Stimulated activated naive CD4-positive, alpha-beta T cell treated with Interleukin-2 at 50 U/mL for 16 hours (primary cell): ENCODE measurements at places on chromosomes 3 and 15.
A peak's percentile ranks its signal among the peaks of the same experiment; 100 is the strongest.

DNA sequence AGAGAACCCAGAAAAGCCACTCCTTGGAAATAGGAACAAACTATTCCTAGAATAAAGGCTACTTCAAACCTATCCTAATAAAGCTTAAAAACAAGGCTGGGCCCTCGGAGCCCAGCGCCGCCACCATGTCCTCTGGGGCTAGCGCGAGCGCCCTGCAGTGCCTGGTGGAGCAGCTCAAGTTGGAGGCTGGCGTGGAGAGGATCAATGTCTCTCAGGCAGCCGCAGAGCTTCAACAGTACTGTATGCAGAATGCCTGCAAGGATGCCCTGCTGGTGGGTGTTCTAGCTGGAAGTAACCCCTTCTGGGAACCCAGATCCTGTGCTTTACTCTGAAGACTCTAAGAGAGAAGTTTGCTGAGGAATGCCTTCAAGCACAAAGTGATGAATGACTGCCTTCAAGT, 63.2 kb downstream of the ADAM10 start:
- DNase-seq, result no peak

DNA sequence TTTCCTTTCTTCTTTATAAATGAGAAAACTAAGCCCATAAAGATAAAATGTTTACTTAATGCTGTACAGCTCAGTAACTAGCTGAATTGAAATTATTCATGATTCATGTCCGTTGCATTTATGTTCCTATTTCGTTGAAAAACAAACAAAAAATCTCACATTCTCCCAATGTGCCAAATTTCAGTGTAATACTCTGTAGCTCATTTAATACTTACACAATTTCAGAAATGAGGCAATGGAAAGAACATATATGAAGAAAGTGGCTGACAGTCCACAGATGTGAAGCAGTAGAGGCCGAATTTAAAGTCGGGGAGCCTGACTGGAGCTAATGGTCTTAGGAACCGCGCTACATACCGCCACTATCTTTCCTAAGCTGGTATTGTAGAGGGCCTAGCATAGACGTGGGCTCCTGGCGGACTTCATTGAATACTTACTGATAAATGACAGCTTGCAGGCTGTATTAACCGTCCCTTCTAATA, 651 bp downstream of the PLSCR2 start:
- no peak for DNase-seq

DNA sequence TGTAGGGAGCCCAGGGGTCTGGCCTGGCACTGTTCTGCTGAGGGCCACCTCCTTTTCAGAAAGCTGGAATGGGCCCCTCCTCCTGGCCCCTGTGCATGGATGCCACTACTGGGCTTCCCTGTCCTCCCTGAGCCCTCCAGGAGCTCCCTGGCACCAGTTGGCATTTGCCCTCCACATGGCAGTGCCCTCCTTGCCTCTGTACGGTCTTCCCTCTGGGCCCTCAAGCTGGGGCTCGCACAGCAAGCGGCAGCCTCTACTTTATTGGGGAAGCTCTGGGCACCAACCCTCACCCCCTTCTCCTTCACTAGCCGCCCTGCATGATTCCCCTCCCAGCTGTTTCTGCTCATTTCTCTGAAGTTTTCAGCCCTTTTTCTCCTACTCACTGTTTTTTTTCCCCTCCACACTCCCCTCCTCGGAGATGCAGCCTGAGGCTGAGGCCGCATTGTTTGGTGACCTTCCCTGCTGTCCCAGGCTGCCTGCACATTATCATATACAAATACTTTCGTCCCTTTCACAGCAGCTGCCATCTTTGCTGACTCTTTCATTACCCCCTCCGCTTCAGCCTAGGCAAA, 127.3 kb downstream of the EEFSEC start:
- DNase-seq, result no peak

GRCh38 chr3:191397771-191398170, 63.2 kb upstream of the PYDC2 start:
- no peak for DNase-seq

DNA sequence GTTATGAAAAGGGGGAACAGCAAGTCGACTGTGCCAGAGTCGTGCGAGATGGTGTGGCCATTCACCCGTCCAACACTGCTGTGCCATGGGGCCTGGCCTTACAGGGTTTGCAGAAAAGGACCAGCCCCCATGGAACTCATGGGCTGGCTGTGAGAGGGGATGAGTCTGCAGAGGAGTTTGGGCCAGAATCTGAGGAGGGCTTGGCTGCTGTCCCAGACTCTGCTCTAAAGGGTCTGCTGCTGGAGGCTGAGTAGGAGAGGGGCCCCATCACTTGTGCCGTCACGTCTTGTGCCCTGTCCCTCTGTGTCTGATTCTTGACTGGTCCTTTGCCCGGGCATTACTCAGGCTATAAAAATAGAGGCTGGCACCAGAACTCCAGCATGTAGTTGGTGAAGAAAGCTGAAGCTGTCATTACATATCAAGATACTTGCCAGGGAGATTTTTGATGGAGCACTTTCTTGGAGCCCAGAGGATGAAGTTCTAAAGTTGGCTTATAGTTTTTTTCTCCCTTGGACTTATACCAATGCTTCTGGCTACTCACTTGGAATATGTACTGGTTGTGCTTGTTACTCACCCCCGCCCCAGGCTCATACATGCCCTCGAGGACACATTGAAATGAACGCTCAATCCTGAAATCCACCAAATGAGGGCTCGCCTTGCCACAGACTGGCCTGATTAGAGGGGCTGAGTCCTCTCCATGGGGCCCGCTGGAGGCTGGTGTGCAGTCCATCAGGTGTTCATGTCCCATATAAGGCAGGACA, 10.2 kb downstream of the PXYLP1 start:
- DNase-seq, result no peak

DNA sequence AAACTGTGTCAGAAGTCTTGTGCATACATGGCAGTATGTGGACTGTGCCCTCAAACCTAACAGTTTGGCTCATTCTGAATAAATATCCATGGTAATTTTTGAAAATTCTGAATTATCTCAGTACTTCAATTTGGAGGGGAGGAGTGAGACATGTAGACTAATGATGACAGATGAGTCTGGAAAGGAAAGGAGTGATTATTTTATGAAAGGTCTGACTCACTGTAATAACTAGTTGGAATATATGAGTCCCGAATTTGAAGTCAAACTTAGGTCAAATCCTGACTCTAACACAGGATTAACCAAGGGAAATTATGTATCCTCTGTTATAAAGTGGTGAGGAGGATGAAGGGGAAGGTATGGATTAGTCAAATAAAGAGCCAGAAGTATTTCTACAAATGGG, 38.6 kb downstream of the SUCNR1 start:
- no peak for DNase-seq

DNA sequence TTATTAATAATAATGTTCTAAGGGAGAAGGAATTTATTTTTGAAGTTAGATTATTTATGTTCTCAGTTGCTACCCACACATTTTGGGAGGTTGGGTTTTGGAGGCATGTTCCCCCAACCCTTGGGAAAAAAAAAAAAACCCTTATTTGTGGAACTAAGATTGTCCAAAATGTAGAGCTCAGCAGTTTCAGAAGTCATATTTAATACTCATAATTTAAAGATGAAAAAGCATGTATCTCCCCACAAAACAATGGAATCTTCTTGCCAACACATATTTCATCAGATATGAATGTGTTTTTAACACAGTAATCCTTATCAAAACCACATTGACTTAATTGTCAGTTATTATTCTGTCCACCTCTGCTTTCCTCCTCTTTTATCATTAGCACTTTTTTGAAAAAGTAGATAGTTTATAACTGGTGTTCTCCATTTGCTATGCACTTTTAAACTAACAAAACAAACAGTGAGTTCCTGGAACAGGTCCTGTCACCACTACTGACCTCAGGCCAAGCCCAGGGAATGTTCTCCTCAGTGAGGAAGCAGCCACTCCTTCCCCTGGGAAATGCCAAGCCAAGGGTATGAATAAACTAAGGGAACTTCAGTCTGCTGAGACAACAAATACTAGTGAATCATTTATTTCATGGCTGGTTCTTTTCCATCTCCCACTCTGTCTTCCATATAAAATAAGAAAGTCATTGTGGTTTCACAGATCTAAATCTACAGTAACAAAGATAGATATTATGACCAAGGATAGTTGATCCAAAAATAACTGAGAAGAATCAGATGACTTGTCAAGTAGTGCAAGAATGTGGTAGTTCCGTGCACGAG, 414.4 kb upstream of the ALCAM start:
- no peak for DNase-seq

- peak; percentile 55 for DNase-seq
These were observed 16.5 kb upstream of the CYP11A1 start for GRCh38 chr15:74383695-74384565.

GRCh38 chr3:155130001-155130400, 49.9 kb downstream of the MME start:
- DNase-seq, result no peak

DNA sequence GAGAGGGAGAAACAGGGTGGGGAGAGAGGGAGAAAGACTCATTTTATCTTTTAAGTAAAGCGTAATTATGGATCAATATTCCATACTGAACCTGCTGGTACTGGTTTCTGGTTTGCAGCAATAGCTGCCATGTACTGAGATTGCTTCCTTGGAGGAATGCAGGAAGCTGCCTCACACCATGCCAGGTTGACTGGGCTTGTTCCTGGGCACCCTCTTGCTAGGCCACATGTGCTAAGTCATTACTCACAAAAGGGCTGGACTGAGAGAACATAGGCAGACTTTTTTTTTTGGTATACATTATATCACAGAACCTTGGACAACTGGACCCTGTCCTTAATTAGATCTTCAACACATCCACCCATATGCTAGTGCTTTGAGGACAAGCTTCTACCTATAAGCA, 193.4 kb downstream of the ZNF621 start:
- DNase-seq, result no peak

- DNase-seq, result no peak
These were observed 262.4 kb downstream of the NLGN1 start for GRCh38 chr3:173659972-173660371.

GRCh38 chr3:111517801-111518200, 24.2 kb upstream of the CD96 start:
- DNase-seq, result no peak

GRCh38 chr3:77489216-77489615, 449.3 kb downstream of the ROBO2 start:
- DNase-seq, result no peak

GRCh38 chr3:16978234-16978920, 93.6 kb downstream of the PLCL2 start:
- no peak for DNase-seq

- no peak for DNase-seq
These were observed 14.6 kb downstream of the SLITRK3 start for GRCh38 chr3:165181556-165181955.

DNA sequence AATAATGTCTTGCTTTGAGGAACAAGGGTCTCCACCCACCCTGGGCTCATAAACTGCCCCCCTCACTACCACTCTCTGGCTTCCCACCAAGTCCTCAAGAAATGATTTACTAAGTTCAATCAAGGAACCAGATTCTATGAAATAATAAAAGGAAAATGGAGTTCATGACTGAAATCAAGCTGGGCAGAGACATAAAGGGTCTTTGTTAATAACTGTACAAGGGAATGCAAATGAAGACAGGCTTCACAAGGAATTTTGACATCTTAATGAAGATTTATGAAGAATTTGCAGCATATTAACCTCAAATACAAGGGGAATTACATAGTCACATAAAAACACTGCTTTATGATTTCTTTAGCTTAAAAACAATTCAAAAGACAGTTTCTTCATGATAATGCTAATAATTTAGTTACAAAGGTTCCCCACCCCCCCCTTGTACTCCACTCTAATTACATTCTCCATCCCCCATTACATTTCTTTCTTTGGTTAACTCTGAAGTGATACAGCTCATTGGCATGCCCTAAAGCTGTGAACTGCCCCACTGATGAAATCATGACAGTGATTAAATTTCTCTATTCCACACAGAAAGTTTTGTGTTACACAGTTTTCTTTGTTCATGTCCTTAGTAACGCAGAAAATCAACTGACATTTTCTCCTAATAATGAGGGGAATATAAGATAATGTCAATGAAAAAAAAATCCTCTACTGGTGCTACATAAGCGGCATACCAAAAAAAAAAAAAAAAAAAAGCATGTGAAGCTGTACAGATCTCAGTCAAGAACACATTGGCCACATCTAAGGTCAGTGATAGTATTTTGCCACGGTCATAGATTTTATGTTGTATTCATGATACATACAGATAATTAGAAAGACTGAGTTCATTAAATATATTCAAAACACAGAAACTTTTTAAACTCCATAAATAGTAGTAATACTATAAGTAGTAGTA, 54.4 kb downstream of the WWTR1 start:
- DNase-seq, result no peak

DNA sequence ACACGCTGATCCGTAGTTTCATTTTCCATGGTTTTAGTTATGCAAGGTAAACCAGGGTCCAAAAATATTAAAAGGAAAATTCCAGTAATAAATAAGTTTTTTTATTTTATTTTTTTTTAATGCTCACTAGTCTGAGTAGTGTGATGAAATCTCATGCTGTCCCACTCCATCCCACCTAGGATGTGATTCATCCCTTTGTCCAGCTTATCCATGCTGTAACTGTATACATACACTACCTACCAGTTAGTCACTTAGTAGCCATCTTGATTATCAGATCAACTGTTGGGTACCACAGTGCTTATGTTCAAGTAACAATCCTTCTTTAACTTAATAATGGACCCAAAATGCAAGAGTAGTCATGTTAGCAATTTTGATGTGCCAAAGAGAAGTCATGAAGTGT, 75.2 kb downstream of the ESYT3 start:
- no peak for DNase-seq

DNA sequence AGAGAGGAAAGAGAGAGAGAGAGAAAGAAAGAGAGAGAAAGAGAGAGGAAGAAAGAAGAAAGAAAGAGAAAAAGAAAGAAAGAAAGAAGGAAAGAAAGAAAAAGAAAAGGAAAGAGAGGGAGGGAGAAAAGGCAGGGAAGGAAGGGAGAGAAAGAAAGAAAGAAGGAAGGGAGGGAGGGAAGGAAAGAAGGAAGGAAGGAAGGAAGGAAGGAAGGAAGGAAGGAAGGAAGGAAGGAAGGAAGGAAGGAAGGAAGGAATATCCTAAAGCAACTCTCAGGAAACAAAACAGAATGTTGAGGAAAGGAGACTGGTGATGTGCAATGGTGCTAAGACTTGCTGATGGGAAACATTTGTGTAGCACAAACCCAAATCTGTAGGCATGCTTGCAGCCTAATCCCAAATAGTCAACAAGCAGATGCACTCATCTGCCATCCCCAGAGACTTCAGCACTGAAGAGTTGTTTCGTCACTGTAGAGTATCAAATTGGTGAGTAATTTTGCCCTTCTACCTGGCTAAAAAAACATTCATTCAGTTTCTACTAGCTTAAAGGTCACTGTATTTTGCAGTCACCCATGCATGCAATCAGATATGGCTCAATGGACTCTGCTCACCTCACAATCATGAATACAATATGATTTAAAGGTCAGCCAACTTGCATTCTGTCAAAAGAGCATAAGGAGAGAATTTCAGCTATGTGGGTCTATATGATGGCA, 480.3 kb downstream of the FGF12 start:
- DNase-seq, result no peak

- DNase-seq, result no peak
These were observed 53.0 kb downstream of the STARD5 start for GRCh38 chr15:81270781-81271491.

- no peak for DNase-seq
These were observed 203.2 kb upstream of the PPP2R3A start for GRCh38 chr3:135762188-135762856.

- DNase-seq, result no peak
These were observed 220.0 kb downstream of the FAM43A start for GRCh38 chr3:194905696-194906095.
